AG08396 (cell line): ENCODE measurements at places on chromosomes 16 and 17.

DNA sequence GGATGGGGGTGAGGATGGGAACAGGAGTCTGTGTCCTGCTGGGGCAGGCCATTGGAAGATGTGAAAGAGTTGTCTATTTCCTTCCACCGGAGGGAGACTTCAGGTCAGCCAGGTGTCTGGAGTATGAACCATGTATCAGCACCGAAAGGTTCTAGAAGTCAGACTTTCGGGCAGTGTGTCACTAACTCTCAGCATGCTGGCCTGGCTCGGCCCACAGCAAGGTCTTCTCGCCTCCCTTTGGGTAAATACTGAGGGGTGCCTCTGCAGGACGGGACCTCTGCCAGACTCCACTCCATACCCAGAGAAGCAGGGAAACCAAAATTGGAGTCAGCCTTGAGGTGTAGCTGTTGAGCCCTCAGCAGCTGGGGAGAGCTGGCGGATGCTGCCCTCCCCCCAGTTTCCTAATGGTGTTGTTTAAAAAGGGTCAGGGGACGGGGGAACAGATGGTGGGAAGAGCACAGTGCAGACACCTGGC is 507 bp downstream of the CIITA start:
- DNase-seq: no peak

DNA sequence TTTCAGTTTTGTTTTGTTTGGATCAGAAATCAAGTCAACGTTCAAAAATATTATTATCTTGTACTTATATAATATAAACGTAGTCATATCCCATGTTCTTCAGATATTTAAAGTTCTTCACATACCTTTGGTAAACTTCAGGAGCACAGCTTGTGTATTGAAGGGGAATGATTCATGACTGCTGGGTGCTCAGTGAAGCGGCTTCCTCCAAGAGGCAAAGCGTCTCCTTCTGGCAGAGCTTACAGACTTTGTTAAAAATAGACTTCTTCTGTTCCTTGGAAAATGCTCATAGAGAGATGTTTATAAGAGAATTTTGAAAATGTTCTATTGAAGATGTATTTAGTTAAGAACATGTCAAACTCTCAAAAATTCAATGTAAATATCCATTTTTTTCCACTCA is 155.6 kb upstream of the CNTNAP4 start:
- no peak for DNase-seq

GRCh38 chr16:1647856-1648255 is 30.2 kb upstream of the JPT2 start:
- no peak for DNase-seq

DNA sequence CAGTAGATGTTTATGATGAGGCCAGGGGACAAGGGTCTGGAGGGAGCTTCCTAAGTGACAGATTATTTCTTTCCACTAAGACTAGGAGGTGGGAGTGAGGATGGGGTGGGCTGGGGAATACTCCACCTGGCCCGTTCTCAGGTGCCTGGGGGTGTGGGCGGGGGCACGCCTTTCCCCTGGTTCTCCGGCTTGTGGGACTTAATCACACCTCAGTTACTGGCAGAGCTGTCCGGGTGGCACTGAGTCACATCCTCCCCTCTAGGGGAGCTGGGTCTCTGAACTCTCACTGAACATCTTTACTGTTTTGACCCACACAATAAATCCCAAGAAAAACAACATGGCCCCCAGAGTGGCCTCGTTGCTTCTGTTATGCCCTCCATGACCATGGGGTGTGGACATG is 332.8 kb downstream of the MAF start:
- DNase-seq: no peak

DNA sequence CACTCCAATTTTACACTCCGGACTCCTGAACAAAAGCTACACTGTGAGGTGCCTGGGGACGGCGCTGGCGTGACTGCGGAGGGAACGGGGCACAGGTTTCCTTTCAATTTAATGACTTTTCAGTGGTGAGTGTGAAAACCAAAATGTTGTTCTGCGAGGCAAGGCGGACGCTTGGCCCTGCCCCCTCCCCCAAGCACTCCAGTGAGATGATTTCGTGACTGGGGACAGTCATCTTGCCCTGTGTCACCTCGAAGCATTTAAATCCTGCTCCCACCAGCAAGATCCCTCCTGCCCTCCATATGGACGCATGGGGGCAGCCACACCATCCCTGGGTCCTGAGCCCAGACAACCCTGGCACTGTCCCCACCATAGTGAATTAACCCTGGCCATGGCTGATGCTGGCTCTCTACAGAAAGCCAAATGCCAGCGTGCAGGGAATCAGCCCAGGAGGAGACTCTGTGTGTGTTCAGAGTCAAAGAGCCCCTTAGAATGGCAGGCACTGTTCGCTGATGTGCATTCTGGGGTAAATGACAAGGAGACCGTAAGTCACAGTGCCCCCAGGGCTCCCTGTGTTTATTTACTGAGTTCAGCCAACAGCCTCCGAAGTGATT is 41.0 kb downstream of the C16orf95 start:
- no peak for DNase-seq

DNA sequence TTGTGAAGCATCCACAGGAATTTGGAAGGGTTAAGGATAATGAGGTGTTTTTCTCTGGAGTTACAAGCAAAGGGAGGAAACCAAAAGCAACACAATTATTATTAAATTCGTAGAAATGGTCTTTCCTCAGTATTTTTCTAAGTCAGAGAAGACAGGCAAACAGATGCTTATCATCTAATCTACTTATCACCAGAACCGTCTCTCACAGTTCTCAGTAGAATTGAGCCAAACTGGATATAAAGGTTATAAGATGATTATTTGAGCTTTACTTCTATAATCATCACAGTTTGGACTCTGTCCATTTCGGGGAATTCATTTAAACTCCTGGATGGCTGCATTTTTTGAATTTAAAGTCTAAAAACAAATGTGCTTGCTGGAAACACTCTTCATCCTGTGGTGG is 245.0 kb downstream of the KCNJ2 start:
- DNase-seq: no peak

- no peak for DNase-seq
Observed at GRCh38 chr17:50397919-50398285, 579 bp upstream of the LRRC59 start.
